ENCODE measurements at places on chromosomes 7 and 10.

GRCh38 chr10:112615269-112615668 is 168.3 kb downstream of the VTI1A start:
- DNase-seq = no peak

DNA sequence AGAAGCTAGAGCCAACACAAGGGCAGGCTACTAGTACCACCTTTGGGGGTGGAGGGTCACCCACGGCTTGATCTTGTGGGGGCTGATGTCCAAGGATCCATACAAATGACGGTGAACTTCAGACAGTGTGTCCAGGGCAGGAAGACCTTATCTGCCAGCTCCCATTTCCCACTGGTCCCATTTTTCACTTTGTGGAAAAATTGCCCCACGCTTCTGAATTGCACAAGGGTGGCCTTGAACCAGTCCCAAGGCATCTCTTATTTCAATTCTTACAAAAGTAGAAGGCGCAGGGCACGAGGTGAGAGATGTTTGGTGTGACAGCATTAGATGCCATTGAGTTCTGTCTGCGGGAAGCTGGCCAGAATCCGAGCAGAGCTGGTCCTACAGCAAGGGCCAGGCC is 252.7 kb upstream of the CELF2 start:
- no peak for DNase-seq

DNA sequence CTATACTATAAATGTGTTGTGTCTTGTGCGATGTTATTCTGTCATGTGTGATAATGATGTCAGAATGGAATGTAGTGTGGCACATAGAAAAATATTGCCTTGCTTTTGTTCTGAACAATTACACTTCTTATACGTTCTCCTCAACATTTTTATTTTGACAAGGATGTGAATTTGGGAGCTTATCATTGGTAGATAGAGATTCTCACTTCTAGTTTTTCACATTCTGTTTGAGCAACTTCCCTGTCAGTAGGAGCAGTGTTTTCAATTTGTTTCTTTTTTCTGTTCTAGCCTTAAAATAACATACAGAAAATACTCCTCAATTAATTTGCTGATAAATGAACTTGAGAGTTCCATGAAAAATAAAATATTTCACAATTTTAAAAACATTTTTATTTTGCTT is 17.6 kb downstream of the SUN3 start:
- no peak for DNase-seq

GRCh38 chr7:54811041-54811845 is 52.2 kb upstream of the SEC61G start:
- no peak for DNase-seq

DNA sequence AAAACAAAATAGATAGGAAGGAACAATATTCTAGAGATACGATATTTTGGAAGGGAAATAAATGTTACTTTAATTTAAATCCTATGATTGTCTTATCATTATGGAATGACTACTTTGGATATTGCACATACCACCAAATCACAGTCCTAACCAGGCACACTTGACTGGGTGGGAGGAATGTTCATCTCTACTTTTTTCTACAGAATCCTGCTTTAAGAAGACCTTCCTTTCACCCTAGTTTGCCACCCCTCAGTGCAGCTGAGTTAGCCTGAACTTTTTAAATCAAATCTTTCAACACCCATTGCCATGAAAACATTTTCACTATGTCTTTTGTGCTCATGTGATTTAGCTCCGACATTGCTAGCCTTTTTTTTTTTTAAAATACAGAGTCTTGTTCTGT is 38.1 kb downstream of the RELN start:
- no peak for DNase-seq

DNA sequence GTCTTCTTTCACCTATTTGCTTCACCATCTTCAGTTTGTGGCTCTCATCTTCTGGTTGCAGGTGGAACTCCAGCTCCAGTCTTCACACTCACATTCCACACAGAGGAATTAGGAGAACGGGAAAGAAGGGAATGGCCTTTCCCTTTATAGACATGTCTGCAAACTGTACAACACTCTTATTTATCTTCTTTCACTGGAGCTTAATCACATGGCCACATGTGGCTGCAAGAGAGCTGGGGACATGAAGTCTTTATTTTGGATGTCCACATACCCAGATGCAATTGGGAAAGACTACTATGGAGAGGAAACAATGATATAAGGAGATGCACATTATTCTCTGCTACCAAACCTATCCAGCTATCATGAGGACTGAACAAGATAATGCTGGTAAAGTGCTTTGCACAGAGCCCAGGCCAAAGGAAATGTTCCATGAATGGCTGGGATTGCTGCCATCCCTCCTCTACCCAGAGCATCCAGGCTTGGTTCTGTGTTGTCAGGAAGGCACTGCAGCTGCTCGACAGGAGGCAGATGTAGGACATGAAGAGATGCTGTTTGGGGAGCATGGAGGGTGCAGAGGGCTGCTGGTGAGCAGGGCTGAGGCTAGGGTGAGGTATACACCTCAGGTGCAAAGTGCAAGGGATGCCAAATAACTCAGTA is 183.8 kb upstream of the TBX20 start:
- no peak for DNase-seq

- DNase-seq = no peak
Observed at GRCh38 chr10:131094527-131095312, 216.8 kb downstream of the TCERG1L start.

DNA sequence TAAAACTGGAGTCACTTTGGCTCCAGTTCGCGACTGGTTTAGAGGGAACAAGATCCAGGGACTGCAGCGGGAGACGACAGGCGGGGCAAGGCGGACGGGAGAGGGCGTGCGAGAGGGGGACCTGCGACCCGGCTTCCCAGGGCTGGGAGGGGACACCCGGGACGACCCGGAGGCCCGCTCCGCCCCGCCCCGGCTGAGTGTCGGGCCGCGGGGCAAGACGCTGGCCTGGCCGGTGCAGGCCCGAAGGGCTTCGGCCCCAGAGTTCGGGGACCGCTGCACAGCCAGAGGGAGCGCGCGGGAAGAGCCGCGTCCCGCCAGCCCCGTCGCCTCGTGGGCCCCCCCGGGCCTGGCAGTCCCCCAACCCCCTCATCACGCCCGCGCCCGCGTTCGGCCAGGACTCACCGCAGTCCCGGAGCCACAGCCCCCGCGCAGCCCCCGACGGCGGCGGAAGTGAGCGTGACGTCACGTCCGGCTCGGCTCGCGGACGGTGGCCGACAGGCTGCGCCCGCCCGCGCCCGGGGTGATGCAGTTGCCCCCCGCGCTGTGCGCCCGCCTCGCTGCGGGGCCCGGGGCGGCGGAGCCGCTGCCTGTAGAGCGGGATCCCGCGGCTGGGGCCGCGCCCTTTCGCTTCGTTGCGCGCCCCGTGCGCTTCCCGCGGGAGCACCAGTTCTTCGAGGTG is at the start of the genes TUBGCP2 and ZNF511:
Gene TUBGCP2 (minus strand): TSS at position 452 of the 679 bp plus-strand sequence. CDS start 5,931 bp downstream, outside the sequence.
Gene ZNF511 (plus strand): TSS at position 494 of the 679 bp plus-strand sequence. CDS start 30 bp downstream, at position 524.
- DNase-seq = peak; percentile 86

DNA sequence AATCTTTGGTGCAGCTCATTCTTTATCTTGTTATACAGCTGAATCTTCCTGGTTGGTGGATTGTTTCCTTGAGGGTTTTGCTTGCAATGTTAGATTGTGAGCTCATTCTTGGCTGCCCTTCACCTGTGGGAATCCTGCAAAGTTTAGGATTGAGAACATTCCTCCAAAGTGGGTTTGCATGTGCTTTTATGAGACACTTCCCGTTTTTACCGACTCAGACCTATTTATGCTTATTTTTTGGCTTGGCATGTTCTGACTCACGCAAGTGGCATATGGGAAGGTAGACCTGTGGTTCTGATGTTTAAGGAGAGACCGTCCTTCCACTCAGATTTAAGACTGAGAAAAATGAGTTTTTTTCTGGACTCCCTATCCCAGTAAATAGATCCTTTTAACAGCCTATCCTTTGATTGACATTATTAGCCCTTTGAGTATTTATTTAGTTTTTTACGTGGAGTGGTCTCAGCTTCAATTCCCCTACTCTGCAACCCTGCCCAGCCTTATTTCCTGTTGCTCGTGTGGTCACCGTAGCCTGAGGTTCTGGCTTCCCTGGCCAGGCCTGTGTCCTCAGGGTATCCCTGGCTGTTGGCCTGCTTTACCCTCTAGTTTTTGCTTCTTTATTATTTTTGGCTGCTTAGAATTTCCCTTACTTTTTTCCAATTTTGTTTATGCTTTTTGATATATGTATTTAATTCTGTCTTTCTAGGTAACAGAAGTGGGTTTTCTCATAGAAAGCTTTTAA is 13.4 kb upstream of the PRF1 start:
- no peak for DNase-seq

DNA sequence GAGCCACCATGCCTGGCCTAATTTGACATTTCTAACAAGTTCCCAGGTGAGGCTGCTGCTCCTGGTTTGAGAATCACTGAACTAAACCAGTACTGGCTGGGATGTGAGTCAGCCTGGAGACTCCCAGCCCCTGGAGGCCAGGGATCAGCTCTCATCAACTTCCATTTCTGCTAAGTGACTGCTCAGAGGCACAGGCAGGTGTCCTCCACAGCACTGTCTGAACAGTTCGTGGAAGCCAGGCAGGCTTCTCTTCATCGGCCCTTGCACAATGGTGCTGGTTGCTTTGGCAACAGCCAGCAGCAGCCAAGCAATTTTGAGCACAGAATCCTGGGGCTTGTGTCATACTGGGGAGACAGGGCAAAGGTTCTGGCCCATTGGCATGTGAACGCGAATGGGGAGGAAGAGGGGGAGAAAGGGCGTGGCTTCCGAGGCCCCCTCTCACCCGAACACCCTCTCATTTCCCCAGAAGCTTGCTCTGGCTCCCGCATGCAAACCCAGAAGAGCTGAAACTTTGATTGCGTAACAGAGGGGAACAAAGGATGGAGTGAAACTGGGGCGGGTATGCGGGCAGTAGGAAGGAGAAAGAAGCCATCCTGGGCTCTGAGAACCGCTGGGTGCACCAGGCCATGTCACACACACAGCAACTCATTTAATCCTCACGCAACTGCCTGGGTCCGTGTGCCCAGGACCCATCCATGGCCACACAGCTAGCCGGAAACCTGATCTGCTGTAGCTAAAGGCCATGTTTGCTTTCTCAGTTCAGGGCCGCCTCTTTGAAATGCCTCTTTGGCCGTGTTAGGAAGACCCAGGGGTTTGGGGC is 9.0 kb upstream of the POR start:
- no peak for DNase-seq

GRCh38 chr7:134690614-134691504 is 44.2 kb downstream of the BPGM start:
- DNase-seq = no peak

DNA sequence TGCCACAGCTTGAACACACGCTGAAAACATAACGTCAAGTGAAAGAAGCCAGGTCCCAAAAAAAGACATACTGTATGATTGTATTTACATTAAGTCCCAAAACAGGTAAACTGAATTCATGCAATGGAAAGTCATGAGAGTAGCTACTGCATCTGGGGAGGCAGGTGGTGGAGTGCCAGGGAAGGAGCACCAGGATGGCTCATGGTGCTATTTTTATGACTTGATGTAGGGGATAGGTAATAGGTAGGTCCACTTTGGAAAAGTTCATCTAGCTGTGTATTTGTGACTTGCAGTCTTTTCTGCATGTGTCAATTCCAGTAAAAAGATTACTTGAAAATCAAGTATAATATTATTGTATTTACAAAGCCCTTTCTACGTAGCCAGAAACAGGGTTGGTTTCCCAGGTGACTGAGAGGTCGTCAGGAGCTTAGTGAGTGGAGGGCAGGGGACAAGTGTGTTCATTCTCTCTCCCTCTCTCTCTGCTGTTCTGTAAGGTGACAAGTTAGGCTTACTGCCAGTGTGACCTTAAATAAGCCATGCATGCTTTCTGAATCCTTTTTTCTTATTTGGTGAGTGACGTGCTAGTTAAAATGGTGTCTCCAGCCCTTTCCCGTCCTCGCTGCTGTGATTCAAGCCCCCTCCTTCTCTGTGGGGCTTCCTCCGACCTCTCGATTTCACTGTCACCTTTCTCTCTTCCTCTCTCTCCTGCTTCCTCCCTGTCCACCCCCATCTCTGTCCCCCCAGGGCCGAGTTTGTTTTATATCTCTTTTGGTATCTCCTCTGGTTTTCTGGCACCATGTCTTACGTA is 9.4 kb upstream of the PRKCQ start:
- DNase-seq = no peak

DNA sequence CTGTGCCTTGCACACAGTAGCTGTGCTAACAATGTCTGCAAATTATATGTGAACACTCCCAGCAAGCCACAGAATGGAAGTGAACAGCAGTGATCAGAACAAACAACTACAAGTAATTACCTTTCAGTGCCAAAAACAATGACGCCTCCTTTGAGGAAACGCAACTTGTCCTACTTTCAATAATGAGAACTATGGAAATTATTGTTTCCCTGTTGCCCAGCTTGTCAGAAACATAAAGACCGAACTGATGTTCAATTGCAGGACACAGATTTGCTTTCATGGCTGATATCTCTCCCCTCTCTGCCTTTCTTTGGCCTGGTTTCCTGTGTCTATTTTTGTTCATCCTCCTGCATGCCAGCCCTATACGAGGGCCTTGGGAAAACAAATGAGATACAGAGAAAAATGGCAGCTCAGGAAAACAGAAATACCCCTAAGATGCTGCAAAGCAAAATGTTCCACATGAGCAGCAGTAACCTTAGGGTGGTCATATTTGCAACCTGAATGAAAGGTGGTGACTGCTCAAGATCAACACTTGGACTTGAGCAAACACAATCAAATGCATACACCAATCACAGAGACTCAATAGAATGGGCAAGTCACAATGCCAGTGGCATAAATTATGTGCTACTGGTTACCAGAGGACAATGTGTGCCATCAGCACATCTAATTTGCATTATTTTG is 26.8 kb downstream of the COBL start:
- DNase-seq = no peak

- no peak for DNase-seq
Observed at GRCh38 chr7:5350600-5351385, 68.0 kb downstream of the SLC29A4 start.

GRCh38 chr7:36021367-36021766 is 131.7 kb upstream of the EEPD1 start:
- DNase-seq = no peak

DNA sequence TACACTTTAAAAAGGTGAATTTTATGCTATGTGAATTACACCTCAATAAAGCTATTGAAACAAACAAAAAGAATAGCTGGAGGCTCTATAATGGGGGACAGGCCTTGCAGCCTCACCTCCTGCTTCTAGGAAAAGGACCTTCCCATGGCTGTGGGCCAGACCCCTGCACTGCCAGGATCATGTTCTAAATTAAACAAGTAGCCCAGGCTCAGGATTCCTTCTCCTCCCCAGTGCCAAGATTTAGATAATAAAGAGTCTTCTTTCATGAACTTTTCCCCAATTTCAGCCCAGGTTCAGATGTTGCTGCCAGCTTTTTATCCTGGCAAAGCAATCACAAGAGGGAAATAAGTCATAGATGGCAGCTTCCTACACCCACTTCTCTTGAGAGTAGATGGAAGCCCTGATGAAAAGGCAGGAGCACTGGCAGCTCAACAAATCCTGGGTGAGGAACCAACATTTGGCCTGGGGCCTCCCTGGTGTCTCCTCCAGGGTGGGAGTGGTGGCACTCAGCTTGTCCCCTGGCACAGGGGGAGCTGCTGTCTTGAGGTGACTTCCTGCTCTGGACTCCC is 22.2 kb upstream of the CAMK2B start:
- DNase-seq = no peak

DNA sequence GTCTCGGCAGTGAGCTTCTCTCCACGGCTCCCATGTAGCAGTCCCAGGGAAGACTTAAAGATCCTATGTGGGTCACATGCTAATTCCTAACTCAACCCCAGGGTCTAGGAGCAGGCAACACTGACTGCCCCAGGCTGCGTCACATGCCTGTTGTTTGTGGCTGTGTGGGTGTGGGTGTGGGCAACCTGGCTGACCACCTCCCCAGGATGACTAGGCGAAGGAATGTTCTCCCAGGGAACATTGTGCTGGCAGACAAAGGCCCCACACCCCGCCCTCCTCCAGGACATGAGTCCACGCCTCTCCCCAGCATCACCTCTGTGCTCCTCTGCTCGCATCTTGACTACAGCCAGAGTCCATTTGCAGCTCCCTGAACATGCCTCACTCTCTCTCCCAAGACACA is 30.3 kb downstream of the SLC29A3 start:
- no peak for DNase-seq

Data from stimulated activated CD4-positive, alpha-beta T cell treated with anti-CD3 and anti-CD28 coated beads, Interleukin-15, amount 100 ng/mL, for 48 hours (primary cell).